Uterus (tissue), 4 donors: ENCODE measurements at places on chromosomes 13 and 19. TPM values are rescaled to one million over a fixed set of nuclear protein-coding genes. Genes with fewer than 3 reads are reported as not detected.

DNA sequence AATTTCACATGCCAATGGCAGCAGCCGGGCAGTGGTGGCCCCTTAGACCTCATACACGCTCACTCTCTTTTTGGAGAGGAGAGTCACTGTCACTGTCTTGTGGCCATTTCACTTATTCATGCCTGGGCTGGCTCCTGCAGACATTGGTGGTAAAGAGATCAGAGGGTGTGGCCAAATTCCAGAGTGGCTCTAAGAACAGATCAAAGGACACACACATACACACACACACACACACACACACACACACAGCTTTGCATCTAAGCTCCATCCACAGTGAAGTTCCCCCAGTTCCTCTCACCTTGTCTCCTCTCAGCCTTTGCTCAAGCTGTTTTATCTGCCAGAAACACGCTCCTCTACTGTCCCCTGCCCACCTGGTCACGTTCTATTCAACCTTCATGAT, 46.5 kb upstream of the KPNA3 start:
- no peaks in the 10 kb centered on the region for H3K27me3 ChIP-seq
- H3K36me3 ChIP-seq = no peaks in the 10 kb centered on the region
- no peak overlapping the region for H3K27ac ChIP-seq
- no peak overlapping the region for H3K4me3 ChIP-seq
- no peaks in the 10 kb centered on the region for H3K4me1 ChIP-seq
- DNase-seq = no peak

DNA sequence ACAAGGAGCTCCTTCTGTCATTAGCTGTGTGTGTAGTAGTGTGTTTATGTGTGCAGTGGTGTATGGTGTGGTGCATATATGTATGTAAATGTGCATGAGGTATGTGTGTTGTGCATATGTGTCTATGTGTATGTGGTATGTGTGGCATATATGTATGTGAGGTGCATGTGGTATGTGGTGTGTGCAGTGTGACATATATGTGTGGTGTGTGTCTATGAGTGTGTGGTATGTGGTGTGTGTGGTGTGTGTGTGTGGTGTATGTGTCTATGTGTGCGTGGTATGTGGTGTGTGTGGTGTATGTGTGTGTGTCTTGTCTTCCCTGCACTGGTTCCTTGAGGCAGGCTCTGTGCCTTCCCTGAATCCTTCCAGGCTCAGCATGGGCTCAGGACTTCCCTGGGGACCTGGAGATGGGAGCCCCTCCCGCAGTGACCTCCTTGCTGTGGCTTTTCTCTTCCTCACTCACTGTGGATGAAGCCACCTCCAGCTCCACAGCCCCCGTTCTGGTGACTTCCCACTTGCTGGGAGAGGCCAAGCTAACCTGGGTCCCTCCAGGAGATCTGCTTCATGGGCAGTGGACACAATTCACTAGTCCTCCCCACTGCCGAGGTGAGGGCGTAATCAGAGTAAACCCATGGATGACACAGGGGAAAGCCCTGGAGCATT, 64.2 kb downstream of the CCDC70 start:
- H3K4me3 ChIP-seq = no peak overlapping the region
- no peak for DNase-seq
- no peak overlapping the region for H3K27ac ChIP-seq
- no peaks in the 10 kb centered on the region for H3K27me3 ChIP-seq

DNA sequence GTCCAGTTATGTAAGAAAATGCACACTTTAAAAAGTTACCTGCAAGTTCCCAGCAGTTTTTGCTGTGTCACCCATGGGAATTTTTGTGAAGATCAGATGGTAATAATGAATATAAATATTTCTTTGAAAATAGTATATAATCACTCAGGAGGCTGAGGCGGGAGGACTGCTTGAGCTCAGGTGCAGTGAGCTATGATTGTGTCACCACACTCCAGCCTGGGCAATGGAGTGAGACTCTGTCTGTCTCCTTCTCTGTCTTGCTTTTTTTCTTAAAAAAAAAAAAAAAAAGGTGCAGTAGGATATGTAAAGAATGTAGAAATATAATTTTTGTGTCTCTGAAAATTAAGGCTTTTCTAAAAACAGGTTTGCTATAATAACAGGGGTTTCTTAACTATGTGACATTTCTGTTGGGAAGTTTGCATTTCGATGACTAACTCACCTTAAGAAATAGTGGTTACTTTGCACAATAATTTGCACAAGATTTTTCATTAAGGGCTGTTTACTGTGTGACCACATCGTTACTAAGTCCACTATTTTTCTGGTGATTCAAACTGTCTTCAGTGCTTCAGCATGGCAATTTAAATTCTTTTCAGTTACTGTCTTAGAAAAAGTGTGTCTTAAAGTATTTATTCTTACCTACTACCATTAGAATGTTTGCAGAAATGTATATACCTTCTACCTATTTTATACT, 37.3 kb downstream of the DNAJC3 start:
- DNase-seq = no peak
- no peaks in the 10 kb centered on the region for H3K4me1 ChIP-seq
- no peaks in the 10 kb centered on the region for H3K36me3 ChIP-seq
- H3K27me3 ChIP-seq = no peaks in the 10 kb centered on the region

- no peak for DNase-seq
These were observed 21.8 kb downstream of the ALOX5AP start for GRCh38 chr13:30757026-30757742.

- DNase-seq = no peak
- H3K4me3 ChIP-seq = peak overlapping the region; percentile 10
- no peaks in the 10 kb centered on the region for H3K36me3 ChIP-seq
These were observed 2.8 kb downstream of the WTIP start for GRCh38 chr19:34484328-34484727.

GRCh38 chr19:5957170-5957569, 20.8 kb downstream of the RANBP3 start:
- H3K4me1 ChIP-seq = peaks cover 14% of the 10 kb centered on the region
- no peak for DNase-seq
- H3K4me3 ChIP-seq = no peak overlapping the region

DNA sequence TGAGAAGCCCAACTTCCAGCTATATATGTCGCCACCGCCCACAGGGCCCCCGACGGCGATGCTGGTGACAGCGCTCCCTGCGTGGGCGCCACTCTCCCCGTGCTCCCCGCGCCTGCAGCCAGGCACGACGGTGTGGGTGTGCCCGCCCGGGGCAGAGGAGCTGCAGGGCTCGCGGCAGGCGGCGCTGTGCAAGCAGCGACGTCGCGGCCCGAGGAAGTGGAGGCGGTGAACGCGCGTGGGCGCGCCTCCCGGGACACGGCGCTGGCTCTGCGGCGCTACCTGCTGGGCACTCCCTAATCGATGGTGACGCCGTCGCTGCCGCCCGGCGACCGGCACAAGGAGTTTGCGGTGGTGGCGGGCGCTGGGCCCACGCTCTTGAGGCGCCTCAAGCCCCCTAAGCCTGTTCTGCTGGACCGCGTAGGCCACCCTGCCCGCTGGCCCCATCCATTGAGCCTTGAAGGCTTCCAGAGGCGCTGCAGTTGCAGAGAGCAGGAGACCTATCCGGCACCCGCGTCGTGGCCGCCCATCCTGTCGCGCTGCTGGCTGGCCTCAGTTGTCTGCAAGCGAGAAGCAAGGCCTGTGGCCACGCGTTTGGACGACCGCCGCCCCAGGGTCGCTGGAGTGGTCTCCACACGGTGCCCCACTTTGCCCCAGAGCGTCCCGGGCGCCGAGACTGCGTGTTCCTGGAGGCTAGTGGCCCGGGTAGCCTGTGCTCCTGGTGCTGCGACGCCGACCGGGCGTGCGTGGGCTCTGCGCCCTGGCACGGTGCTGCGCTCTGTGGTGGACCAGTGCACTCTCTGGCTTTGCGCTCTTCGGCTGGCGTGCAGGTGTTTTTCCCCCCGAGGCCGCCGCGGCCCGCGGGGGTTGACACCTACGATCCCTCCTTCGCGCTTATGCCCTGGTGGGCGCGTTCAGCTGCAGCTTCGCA, 23.1 kb downstream of the LRFN3 start:
- DNase-seq = peak; percentile 35
- H3K4me1 ChIP-seq = no peaks in the 10 kb centered on the region
- H3K27me3 ChIP-seq = peaks cover 12% of the 10 kb centered on the region
- no peaks in the 10 kb centered on the region for H3K36me3 ChIP-seq
- H3K27ac ChIP-seq = no peak overlapping the region

GRCh38 chr13:67292886-67293285, 62.8 kb upstream of the PCDH9 start:
- H3K4me1 ChIP-seq = no peaks in the 10 kb centered on the region
- no peak overlapping the region for H3K27ac ChIP-seq
- H3K27me3 ChIP-seq = no peaks in the 10 kb centered on the region
- no peak overlapping the region for H3K4me3 ChIP-seq
- H3K36me3 ChIP-seq = no peaks in the 10 kb centered on the region
- no peak for DNase-seq

DNA sequence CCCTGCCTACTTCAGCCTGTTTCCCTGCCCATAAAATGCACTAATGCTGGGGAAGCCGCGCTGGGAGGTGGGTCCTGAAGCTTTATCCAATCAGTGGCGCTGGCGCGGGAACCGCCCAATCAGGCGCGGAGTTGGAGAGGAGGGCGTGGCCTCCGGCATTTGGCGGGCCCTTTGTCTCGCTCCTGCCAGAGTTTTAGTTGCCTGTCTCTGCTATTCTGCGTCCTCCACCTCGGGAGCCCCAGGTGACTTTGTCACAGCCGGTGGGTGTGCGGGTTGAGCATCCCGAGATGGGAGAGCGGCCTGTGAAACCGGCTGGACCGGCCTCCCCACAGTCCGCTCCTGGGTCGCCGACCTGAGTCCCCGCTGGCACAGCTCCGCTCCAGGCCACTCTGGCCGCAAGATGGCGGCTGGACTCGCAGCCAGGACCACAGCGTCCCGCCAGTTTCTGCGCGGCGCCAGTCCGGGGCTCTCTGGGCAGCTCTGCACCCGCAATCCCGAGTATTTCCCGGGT, 30.7 kb upstream of the ZNF429 start:
- H3K36me3 ChIP-seq = no peaks in the 10 kb centered on the region
- no peaks in the 10 kb centered on the region for H3K4me1 ChIP-seq
- H3K27ac ChIP-seq = no peak overlapping the region
- peak overlapping the region; percentile 42 for H3K4me3 ChIP-seq

- DNase-seq = no peak
- H3K36me3 ChIP-seq = no peaks in the 10 kb centered on the region
- no peak overlapping the region for H3K27ac ChIP-seq
These were observed 543.1 kb upstream of the SLITRK5 start for GRCh38 chr13:87128036-87128435.

DNA sequence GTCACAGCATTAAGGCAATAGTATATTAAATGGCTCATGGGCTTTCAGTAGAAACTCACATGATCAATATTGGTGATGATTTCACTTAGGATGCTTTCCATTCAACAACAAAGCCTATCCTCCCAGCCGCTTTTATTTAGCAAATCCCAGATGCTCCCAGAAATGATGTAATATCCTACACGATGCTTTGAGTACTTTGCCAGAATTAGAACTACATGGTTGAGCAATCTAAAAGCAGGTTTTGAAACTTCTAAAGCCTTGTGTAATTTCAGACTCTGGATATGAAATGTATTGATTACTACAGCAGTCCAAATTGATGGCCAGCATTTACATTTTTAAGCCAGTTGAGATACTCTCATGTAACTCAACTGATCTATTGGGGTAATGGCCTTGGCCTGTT, 13.6 kb downstream of the DLEU7 start:
- no peak for DNase-seq
- H3K27ac ChIP-seq = no peak overlapping the region
- no peaks in the 10 kb centered on the region for H3K27me3 ChIP-seq
- H3K4me3 ChIP-seq = no peak overlapping the region

DNA sequence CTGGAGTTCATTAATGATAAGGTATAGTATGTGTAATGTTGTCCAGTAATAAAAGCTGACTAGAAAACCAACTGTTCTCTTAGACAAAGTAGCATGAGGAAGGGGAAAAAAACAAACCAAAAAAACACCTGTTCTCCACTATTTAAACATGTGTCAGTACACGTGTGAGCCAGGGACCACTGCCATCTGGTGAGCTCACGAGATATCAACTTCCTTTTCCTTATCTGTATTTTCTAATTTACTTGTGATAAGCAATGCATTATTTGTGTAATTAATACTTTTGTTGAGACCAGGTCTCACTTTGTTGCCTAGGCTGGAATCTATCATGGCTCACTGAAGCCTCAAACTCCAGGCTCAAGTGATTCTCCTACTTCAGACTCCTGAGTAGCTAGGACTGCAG, 4.3 kb upstream of the SIX5 start:
- no peak overlapping the region for H3K4me3 ChIP-seq
- no peaks in the 10 kb centered on the region for H3K36me3 ChIP-seq
- H3K27me3 ChIP-seq = no peaks in the 10 kb centered on the region

- H3K4me3 ChIP-seq = no peak overlapping the region
- no peak for DNase-seq
- no peak overlapping the region for H3K27ac ChIP-seq
- no peaks in the 10 kb centered on the region for H3K4me1 ChIP-seq
- H3K27me3 ChIP-seq = no peaks in the 10 kb centered on the region
These were observed 207.6 kb downstream of the DACH1 start for GRCh38 chr13:71659404-71659803.

GRCh38 chr13:114021464-114022308, 47.8 kb upstream of the C13orf46 start:
- H3K36me3 ChIP-seq = no peaks in the 10 kb centered on the region
- no peaks in the 10 kb centered on the region for H3K27me3 ChIP-seq
- H3K4me3 ChIP-seq = no peak overlapping the region
- H3K27ac ChIP-seq = no peak overlapping the region

GRCh38 chr19:43555185-43555770, 20.0 kb downstream of the XRCC1 start:
- peak; percentile 49 for DNase-seq
- H3K27ac ChIP-seq = no peak overlapping the region
- H3K4me3 ChIP-seq = no peak overlapping the region
- no peaks in the 10 kb centered on the region for H3K4me1 ChIP-seq
- no peaks in the 10 kb centered on the region for H3K36me3 ChIP-seq

GRCh38 chr13:44648392-44649103, 72.4 kb upstream of the TSC22D1 start:
- no peaks in the 10 kb centered on the region for H3K27me3 ChIP-seq
- no peaks in the 10 kb centered on the region for H3K4me1 ChIP-seq
- H3K4me3 ChIP-seq = no peak overlapping the region
- no peak overlapping the region for H3K27ac ChIP-seq
- no peaks in the 10 kb centered on the region for H3K36me3 ChIP-seq

SIGLECL1 gene
- 0.55 TPM for total RNA-seq

CCDC8 gene
- total RNA-seq = 9.7 TPM

CYP2F1 gene
- not detected for total RNA-seq

GARRE1 gene
- total RNA-seq = 54.5 TPM

PEG3 gene
- total RNA-seq = 12.4 TPM

FOSB gene
- total RNA-seq = 28.6 TPM

SIGLEC14 gene
- 0.69 TPM for total RNA-seq

PRR36 gene
- total RNA-seq = not detected

VAV1 gene
- total RNA-seq = 0.29 TPM

CLDND2 gene
- total RNA-seq = not detected
